Activated CD4-positive, alpha-beta T cell treated with anti-CD3 and anti-CD28 coated beads, Interleukin-2, amount 50 U/mL, for 1 hour (primary cell): ENCODE measurements at places on chromosomes 6 and 20.

GRCh38 chr6:12260458-12261093 lies 29.6 kb upstream of the EDN1 start:
- DNase-seq, result no peak

DNA sequence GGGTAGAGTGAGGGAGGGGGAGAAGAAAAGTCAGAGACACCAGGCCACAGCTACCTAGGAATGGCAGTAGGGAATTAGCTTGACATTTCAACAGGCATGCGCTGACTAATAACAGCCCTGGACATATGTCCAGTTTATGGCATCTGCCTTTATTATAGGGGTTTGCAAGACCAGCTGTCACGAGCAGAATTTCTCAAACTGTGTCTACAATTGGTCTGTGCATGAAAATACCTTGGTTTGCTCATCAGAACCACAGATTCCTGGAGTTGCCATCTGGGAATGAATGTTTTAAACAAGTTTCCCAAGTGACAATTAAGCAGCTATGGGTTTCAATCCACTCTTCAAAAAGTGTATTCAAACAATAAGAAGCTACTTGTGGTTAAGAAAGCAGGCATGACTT lies 110.3 kb upstream of the ENPP5 start:
- no peak for DNase-seq

DNA sequence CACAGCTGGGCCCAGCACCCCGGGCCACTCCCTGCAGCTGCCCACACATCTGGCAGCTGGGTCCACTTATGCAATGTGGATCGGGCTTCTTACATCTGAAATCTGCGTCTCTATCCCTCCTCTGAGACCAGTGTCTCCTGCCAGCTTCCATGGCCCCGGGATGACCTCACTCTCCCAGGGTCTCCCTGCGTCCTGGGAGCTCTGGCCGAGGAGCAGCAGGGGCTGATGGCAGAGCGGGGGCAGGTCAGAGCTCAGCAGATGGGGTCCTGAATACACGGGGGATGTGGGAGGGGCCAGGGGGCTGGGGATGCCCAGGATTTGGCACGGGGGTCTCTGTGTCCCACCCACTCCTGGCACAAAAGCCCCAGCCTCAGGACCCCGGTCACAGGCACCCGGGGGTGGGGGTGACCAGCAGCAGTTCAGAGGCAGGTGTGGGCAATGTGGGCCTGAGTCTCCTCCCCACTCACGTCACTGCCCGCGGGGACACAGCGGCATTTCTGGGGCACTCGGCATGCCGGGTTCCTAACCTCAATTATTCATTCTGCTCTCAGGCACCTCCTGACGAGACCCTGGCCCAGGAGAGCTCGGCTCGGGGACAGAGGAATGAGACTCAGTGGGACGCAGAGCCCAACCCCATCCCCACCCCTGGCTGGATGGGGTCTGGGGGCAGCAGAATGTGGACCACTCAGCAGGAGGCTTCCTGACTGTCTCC lies 16.4 kb downstream of the CHRNA4 start:
- no peak for DNase-seq

- no peak for DNase-seq
Observed at GRCh38 chr20:34055290-34055689, 56.8 kb downstream of the EIF2S2 start.

DNA sequence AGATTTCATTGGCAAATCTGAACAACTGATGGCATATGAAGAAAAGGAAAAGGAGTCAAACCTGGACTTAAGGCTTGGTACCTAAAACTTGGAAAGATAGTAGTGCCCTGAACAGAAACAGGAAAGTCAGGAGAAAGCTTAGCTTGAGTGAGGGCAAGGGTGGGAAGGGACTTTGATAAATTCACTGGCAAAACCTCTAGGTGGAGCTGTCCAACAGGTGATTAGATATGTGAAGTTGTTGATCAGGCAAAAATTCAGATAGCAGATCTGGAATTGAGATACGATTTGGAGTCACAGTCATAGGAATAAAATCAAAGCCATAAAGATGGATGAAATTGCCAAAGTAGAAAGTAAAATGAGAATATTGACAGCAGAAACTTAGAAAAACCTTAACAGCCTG lies 16.1 kb upstream of the ZNF292 start:
- peak; percentile 21 for DNase-seq

- no peak for DNase-seq
Observed at GRCh38 chr6:82861121-82861520, 204.5 kb downstream of the UBE3D start.
